ENCODE measurements at places on chromosomes 4 and X.

DNA sequence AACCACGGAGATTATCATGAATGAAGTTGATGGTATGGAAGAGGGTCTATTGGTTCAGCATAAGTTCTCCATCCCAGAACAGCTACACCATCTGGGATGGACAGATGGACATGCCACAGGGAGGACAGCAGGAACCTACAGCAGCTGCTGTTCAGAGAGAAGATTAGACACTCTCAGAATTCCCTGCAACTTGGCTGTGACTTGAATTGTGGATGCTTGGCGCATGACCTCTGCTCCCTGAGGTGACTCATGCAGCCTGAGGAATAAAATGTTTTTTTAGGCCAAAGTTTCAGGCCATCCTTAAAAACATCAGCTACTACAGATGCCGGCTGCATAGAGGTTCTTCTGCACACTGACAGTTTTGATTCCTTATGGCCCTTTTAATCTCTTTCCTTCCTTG lies 97.3 kb downstream of the RS1 start:
- no peak for DNase-seq

DNA sequence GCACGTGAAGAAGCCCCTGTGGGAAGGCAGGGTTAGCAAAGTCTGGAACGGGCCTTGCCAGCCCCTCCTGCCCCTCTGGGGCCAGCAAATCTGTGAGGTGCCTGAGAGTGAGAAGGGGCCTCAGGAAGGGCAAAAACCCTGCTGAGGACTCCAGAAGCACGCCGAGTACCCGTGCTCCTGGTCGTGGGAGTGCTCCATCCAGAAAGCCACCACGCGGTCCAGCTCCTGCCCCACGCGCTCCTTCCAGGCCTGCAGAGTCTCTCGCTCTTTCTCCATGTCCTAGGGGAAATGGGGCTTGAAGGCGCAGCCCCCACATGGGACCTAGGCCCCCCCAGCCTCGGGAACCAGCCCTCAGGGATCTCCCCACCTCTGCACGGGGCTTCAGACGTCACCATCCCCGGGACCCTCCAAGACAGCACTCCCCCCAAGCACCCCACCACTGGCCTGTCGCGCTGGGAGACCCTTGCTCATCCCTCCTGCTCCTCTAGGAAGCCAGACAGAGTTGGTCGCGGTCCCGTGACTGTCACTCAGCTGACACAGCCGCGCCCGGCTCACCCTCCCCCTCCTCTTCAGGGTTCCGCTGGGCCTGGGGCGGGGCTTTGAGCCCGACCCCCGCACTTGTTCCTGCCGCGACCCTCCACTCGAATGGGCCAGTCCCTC lies at the start of gene RENBP:
TSS of gene RENBP (minus strand) at position 504 of the 660 bp plus-strand sequence. CDS start at position 471, 33 bp downstream.
- DNase-seq = no peak

DNA sequence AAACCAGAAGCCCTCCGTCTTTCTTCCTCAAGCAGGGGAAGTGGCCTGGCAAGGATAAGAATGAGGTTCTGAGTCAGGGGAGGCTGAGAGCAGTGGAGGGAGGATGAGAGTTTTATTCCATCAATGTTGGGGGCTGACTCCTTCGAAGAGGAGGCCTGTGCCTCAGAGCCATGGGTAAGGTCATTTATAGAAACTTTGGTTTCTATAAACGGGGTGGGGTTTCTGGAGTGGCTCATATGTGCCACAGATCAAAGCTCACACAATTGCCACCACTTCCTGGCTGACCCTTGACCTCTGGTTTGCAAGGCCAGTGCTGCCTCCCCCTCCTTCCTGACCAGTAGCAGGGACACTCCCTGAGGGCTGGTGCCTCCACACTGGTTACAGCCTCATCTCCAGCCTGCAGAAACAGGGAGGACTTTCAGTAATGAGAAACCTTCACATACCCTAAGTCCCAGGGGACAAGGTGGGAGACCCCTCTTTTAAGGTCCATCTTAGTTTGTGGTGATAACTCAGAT lies 166.0 kb downstream of the PDGFRA start:
- DNase-seq = no peak

DNA sequence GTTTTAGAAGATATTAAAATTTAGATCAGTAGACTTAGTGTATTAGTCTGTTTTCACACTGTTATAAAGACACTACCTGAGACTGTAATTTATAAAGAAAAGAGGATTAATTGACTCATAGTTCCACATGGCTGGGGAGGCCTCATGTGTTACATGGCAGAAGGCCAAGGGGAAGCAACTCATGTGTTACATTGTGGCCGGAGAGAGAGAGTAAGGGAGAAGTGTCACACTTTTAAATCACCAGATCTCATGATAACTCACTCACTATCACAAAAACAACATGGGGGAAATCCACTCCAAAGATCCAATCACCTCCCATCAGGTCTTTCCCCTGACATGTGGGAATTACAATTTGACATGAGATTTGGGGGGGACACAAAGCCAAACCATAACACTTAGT lies 1159.7 kb upstream of the PCDH7 start:
- no peak for DNase-seq

DNA sequence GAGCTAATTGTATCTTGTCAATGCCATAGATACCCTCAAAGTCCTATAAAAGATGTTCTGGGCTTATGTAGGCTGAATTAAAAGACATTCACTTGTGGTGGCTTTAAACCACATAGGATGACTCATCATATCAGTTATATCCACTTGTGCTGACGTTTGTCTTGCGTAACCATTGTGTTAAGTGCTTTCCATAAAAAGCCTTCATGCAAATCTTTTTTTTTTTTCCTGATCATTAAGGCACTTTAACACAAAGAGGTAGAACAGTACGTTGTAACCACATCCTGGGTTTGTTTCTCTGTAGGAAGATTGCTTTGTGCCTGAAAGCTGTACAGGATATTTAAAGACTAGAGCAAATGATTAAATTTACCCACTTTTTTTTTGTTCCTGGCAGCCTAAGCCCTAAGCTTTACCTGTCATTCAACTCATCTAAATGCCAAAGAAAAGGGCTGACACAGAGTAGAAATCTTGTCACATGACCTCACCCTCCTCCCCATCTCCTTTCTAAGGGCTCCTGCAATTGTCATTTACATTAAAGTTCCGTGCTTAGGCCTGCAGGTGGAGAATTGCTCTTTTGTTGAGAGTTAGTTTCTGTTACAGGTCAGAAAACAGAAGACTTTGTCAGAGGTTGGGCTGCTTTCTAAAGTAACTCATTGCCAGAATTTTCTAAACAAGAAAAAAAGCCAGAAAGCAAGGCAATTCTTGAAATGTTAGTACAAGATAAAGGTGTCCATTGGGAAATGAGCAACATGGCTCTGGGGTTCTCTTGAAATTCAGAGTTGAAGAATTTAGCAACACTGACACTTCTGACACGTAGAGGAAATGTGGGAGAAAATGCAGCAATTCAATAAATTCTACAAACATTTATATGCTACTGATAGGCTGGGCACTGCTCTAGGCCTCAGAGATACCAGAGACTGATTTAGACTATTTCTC lies 555.6 kb downstream of the PPARGC1A start:
- DNase-seq = no peak

DNA sequence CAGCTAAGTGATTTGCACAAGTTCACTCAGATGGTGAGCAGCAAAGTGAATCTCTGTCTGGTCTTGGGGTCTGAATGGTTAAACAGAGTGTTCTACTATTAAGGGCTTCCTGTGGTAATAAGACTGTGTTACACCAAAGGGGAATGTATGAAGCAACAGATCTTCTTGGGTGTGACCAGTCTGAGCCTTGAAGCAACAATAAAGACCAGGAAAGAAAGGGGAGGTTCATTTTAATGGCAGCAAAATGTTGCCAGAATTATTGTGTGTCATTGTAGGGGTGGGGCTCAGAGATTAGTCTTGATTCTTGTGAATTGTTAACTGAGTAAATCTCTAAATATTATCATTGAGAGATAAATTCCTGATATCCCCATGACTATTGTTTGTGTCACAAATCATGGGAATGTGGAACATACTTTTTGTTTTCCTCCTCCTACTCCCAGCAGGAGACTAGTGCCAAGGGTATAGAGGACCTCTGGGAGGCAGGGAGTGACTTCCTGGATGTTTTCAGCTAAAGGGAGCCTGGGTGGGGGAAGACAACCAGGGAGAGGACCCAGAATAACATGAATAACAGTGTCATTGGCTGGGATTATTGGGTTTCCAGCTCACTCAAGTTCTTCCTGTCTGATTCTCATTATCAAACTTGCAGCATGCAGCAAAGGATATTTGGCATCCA lies 141.4 kb upstream of the PAK3 start:
- no peak for DNase-seq

GRCh38 chrX:7055386-7056137 lies 92.0 kb upstream of the STS start:
- DNase-seq = no peak

GRCh38 chrX:9341291-9342201 lies 123.3 kb upstream of the TBL1X start:
- DNase-seq = peak; percentile 33

DNA sequence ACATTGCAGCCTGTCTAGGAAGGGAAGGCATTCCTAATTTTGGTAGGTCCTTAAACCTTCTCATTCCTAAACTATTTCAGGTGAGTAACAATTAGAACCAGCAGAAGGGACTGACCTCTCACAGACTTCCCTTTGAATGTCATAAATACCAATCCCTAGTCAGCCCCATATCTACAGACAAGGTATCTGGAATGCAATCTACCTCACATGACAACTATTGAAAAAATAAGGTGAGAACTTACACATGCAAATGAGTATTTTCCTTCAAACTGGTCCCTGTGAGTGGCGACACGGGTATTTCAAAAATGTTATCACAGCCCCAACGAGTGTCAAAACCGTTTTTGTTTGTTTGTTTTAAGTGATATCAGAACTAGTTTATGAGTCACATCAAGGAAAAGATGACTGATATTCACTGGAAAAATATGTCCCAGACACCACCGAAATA lies 102.4 kb upstream of the VCX2 start:
- no peak for DNase-seq

- peak; percentile 36 for DNase-seq
Measured at GRCh38 chr4:82201805-82202641, 171.8 kb downstream of the HNRNPD start.

DNA sequence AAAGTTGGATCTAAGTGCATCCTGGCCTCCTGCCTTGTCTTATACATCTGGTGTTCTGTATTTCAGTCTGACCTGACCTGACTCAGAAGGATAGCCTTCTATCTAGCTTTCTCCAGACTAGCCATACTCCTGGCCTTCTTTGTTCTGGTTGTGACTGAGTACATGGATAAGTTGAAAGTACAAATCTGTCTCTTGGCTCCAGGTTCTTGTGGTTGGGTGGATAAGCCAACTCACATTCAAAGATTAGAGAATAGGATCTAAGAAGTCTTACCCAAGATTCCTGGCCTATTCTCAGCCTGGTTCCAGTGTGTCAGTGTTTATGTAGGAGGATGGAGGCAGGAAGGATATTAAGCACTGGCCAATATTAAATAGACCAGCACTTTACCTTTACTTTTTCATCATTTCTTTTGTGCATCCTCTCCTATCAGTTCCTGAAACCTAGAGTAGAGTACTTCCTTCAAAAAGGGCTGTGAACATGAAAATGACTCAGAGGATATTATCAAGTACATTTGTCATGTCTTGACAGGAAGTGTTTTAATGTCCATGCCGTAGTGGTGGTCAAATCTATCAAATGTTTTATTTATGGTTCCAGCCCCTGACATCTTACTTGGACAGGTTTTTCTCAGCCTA lies 123.5 kb downstream of the IL15 start:
- no peak for DNase-seq

GRCh38 chr4:25347473-25347872 lies 29.6 kb upstream of the ANAPC4 start:
- DNase-seq = no peak

DNA sequence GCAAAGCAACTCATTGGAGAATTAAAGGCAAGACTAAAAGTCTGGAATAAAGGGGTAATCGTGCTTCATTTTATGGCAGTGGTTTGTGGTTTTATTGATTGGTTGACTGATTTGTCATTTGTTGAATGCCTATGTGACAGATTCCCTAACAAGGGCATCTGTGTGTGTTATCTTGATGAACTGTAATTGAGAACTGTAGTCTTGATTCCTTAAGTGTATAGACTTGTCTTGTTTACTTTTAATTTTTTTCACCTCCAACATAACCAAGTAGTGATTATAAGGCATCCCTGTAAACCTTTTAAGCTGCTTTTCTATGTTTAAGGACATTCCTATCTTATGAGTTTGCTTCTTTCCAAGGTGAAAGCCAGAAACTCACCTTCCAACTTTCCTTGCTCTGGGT lies 216.0 kb upstream of the TAPT1 start:
- no peak for DNase-seq

GRCh38 chrX:45295259-45295986 lies 94.7 kb upstream of the DIPK2B start:
- no peak for DNase-seq

DNA sequence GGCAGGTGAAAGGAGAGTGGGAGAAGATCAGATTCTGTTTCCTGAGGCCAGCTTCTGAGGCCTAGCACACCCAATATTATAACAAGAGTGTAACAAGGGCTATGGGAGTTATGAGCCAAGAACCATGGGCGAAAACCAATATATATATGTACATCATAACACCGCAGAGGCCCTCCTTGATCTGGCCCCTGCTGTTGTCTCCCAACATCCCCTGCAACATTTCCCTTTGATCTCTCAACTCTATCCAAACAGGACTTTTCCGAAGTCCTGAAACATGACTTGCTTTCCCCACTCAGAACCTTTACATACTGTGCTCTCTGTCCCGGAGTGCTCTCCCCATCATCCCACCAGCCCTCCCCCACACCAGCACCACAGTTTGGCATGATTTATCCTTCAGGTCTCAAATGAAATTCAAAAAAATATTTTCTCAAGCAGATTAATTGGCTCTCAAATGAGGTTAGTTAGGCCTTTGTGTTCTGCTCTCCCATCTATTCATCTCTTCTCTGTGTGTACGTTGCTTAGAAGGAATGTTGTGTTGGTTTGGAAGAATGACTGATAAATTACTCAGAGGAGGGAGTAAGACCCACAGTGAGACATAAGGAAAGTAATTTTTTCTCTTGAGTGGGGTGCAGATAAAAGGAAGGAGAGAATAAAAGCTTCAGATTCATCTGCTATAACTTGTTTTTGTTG lies 58.1 kb upstream of the SMIM10 start:
- no peak for DNase-seq

GRCh38 chr4:6875431-6875831 lies 34.2 kb upstream of the TBC1D14 start:
- DNase-seq = no peak

- no peak for DNase-seq
Measured at GRCh38 chr4:35347276-35347675, 897.0 kb downstream of the ARAP2 start.

- no peak for DNase-seq
Measured at GRCh38 chr4:139950568-139950967, 203.4 kb downstream of the MAML3 start.

DNA sequence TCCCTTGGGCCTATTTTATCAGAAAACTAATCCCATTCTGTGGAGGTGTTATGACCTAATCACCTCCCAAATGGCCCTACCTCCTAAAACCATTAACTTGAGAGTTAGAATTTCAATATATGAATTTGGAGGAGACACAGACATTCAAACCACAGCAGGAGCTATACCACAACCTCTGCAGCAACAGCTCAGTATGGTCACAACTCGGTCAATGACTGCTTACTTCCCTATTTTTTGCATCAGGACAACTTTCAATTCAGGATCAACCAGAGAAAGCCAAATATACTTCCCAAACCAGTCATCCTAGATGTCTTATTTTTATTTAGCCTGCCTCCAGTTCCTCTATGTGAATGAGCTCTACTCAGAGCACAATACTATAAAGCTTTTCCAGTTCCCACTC lies 11.3 kb upstream of the SMARCA5 start:
- no peak for DNase-seq

Data from effector memory CD8-positive, alpha-beta T cell (primary cell).